ENCODE measurements at places on chromosomes 3 and 15.

DNA sequence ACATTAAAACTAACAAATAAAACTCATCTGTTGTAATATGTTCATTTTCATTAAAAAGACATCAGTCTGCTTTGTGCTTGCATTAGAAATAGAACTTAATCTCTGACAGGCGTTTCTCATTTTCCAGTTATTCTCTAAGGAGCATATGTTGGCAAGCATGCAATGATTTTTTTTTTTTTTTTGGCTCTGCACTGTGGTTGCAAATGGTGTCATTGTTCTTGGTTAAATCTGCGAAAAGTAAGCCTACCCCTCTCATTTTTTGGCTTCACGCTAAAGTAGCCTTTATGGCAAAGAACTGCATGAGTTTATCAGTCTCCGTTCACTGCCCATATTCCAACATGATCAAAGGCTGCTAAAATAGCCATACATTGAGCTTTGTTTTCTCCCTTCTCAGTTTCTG is 403.2 kb downstream of the MECOM start:
- DNase-seq = no peak

GRCh38 chr15:73994912-73995622 is 551 bp downstream of the PML start:
- DNase-seq = no peak

DNA sequence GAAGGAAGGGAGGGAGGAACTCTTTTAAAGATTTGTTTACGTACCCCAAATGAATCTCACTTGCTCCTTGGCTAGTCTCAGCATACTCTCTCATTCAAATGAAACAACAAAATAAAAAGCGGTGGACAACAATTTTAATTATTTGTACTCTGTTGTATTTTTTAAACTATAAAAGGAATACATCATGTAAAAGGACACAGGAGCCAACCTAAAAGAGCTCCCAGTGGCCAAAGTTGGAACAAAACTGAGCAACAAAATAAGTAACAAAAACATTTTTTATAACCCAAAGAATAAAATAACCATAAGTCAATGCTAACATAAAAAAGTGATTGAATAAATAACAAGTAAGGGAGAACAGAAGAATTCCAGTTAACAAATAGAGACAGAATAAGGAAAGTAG is 24.4 kb upstream of the SSUH2 start:
- DNase-seq = no peak

- no peak for DNase-seq
These were observed 25.1 kb downstream of the MCTP2 start for GRCh38 chr15:94256511-94256910.

GRCh38 chr15:60574801-60575631 is 96.1 kb upstream of the ICE2 start:
- DNase-seq = no peak
